NCI-H1436 treated with DMSO at 0.1 percent for 48 hours (cell line): ENCODE measurements at places on chromosomes 5 and 9.
A peak's percentile ranks its signal among the peaks of the same experiment; 100 is the strongest.

DNA sequence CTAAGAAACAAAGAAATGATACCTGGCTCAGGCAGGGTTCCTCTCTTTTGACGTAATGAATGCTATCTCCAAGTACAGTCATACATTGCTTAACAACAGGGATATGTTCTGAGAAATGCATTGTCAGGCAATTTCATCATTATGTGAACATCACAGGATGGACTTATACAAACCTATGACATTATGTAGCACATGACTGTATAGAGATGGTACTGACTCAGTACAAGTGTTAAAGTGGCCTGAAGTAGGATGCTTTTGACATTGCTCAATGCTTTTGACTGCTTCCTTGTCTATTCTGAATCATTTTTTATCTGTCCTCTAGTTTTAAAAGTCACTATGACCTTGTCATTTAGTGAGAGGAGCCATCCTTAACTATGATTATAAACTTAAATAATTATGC, 147.6 kb downstream of the NR2F1-AS1 start:
- no peak for DNase-seq

DNA sequence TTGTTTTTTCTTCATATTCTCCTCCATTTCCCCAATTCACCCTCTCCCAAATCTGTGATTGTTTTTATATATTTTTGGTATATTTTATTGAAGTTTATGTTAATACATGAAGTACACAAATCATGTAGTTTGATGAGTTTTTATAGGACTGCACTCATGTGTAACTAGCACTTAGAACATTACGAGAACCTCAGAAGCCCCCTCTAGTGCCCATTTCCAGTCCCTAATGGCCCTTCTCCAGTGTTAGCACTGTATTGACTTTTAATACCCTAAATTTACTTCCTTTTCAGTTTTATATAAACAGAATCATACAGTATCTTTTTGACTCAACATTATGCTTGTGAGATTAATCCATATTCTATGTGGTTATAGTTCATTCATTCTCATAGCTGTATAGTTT, 18.5 kb upstream of the FKTN start:
- DNase-seq, result no peak

GRCh38 chr5:140338336-140338735, 8.1 kb downstream of the HBEGF start:
- DNase-seq, result no peak

- no peak for DNase-seq
Measured at GRCh38 chr5:168481330-168481788, 4.9 kb upstream of the RARS1 start.

DNA sequence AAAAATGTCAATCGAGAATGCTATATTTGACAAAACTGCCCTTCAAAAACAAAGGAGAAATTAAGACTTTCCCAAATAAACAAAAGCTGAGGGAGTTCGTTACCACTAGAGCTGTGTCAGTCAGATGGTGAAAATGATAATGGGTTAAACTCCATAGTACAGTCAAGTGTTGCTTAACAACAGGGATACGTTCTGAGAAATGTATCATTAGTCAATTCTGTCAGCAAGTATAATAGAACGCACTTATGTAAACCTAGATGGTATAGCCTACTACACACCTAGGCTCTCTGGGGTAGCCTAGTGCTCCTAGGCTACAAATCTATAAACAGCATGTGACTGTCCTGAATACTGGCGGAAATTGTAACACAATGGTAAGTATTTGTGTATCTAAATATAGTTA, 138.7 kb downstream of the DRD1 start:
- DNase-seq, result no peak

- no peak for DNase-seq
Measured at GRCh38 chr5:30103052-30103451, 1090.4 kb upstream of the CDH6 start.

DNA sequence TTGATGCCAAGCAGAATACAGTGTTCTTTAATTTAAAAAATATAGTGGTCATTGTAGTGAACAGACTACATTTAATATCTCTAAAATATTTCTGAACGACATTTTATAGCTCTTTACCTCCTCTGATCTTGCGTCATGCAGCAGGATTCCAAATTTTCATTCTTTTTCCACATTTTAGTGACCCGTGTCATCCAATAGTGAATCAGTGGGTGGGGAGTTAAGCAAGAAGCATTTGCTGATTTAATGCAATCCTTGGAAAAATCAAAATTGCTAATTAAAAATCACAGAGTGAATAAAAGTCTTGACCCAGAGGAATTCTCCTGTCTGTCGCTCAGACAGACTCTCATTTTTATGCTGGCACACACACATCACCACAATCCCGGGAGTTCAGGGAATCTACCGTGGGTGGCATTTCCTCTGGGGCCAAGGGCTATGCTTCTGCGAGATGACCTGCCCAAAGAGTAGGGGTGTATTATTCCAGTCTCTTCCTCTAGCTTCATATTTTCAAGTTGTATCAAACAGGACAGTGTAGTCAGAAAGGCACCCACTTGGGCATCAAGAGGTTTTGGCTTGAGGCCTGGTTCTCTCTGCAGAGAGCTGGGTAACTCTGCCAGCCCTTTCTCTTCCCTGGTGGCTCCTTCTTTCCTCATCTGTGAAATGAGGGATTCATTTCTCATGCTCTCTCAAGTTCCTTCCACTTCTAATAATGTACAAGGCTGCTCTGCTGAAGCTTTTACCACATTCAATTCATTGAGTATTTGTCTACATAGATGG, 24.8 kb upstream of the OTP start:
- no peak for DNase-seq

DNA sequence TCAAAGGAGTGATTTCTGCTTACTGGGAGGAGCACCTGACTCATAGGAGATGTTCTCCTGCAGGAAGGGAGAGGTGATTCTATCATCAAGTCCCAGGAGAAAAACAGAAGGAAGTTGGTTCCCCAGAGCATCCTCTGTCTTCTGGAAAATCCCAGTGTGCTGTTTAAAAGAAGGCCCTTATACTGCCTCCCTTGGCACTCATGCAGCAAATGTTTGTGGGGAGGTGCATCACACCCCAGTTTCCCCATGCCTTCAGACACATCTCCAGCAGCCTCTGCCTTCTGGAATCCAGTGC, 63.1 kb downstream of the PPARGC1B start:
- DNase-seq, result no peak

GRCh38 chr5:39640552-39640951, 215.8 kb upstream of the DAB2 start:
- DNase-seq, result no peak

DNA sequence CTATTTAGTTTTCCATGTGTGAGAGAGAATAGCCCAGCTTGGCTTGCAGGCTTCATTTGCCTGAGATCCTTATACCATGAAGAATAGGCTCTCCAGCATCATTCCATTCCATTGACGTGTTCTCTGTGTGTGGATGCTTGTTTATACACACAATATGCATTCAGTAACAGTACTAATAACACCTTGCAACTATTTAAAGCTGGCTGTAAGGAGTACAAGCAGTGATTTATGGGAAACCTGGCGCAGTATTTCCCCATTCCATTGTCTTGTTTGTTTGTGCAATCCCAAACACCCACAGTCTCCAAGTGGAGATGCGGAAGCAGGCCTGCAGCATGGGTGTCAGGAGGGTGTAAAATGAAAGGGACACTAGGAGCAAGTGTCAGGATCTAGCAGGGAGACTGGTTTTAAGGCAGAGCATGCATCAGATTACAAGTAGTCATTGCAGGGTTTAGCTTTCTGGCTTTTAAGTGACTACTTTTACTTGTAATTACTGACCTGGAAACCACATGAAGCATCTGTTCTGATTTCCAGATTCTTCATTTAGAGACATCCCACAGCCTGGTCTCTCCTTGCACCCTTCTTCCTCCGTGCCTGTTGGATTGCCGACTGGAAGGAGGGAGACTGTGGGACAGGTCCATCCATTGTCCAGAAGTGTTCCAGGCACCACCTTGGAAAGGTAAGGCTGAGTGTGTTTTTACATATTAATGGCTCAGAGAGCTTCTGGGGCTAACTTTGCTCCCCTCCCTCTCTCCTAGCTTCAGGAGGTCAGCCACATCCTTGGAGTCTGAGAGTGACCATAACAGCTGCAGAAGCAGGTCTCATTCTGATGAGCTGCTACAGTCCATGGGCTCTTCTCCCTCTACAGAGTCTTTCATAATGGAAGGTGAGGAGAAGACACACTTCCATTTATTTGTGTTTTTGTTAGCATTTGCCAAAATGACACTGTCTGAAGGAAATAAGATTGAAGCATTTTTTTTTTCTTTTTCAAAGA, 241.6 kb downstream of the ARHGEF28 start:
- DNase-seq, result no peak

DNA sequence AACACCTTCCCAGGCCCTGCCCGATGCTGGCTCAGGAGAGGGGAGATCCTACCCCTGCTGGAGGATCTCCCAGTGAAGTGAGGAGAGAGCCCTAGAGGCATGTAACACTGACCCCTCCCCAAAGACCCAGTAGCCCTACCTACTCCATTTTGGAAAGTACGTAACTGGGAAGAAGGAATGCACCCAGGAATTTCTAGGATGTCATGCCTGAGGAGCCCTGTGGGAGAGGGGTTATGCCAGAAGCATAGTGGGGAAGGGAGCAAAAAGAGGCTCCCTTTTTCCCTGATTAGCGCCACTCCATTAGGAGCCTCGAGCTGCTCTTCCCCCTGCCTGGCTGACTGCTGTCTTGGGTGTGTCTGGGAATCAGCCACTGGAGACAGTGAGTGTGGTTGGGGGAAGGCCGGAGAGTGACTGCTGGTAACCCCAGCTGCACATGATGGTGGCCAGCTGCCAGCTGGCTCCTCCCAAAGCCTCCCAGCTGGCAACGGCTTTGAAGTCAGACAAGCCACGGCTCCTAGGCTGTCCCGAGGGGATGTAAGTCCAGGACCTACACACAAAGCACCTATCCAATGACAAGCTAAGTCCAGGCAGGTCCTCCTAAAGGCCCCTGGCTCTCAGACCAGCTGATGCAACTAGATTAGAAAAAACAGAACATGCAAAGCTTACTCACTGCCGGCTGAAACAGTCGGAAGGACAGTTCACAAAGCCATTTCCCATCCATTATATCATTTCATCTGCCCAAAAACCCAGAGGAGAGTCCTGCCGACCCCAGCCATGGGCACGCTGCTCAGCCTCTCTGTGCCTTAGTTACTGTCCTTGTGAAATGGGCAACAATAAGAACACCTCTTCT, 136.5 kb upstream of the ABCA1 start:
- DNase-seq, result peak; percentile 88

DNA sequence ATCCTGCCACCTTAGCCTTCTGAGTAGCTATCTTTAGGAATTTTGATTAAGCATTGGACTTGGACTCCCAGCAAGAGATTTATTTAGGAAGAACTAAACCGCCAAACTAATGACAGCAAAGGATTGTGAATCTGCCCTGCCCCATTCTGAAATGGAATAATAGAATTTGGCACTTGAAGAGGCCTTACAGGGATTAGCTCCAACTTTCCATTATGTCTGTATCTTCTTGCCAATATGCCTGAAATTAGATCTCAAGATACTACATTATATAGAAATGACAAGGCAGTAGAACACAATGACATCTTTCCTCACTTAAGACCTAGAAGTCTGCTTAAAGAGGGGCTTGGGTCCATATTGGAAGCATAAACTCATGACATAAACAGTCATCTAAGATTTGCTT, 77.0 kb upstream of the DPYSL3 start:
- no peak for DNase-seq

GRCh38 chr9:16325966-16326365, 544.5 kb downstream of the BNC2 start:
- no peak for DNase-seq

DNA sequence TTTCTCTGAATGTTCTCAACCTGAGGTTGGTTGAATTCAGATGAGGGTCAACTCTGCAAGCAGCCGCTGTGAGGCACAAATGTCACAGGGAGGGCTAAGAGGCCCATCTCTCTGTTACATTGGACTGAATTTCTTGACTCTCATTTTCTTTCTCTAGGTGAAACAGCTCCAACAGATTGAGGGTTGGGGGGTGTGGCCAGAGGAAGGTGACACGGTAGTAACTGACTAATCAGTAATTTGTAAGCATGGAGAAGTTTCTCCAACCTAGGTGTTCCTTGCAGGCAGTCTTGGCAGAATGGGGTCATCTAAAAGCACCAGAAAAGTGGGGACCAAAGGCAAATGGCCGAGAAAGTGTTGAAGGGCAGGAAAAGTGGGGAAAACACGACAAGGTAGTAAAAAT, 16.8 kb downstream of the CCT5 start:
- DNase-seq, result no peak

DNA sequence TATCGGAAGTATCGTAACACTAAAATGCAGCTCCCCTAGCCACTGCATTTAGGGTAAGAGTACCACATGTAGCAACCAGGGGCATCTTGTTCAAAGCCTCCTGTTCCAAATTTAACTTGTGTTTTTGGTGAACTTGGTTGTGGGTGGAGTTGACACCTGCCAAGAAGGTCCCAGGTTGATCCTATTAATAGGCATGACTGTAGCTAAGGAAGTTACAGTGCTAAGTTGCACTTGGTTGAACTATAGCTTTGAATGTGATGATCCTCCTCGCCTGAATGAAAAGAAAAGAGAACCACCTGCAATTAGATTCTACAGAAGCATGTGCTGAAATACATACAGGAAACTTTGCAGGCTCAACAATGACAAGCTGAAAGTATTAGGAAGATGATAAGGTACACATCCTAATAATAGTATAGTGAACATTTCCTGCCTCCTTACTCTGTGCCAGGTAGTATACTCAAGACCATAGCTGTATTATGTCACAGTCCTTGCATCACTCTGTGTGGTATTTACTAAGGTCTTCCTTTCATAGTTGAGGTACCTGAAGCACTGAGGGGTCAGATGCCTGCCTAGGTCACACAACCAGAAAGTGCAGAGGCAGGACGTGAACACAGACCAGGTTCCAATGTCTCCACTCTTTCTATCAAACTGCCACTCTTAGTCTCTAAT, 64.5 kb upstream of the PIP5K1B start:
- no peak for DNase-seq

DNA sequence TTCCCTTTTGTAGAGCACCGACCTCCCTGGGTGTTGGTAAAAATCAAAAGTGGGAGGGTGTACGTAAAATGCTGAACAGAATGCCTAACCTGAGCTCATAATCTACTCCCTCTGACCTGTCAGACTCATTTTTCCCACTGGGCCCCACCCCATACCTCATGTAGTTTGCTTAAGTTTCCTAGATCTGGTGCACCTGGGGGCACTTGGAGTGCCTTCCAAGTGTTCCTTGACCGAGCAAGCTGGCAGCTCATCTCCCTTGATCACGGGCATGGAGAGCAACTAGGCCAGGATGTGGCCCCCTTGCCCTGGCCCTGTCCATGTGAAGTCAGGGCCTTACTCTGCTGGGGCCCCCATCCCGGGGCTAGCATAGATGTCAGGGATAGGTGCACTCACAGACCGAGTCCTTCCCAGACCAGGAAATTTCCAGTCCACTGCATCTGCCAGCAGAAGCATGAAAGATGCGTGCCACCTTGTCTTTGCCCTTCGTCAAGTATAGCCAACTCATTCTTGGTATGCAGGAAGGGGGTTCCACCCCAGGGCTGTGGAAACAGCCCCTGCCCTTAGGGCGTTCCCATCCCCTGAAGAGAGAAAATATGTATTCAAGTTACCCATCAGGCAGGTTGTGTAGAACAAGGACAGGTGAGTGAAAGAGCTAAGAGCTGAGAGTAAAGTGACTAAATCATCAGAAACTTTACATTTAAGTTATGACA, 41.9 kb downstream of the SLC22A5 start:
- DNase-seq, result no peak

GRCh38 chr9:36006549-36007315, 30.0 kb upstream of the RECK start:
- DNase-seq, result no peak

- DNase-seq, result no peak
Measured at GRCh38 chr9:123536455-123536868, 180.5 kb downstream of the CRB2 start.
